ENCODE measurements at places on chromosomes 13 and 19. TPM values are rescaled to one million over a fixed set of nuclear protein-coding genes. Genes with fewer than 3 reads are reported as not detected.

- no peak overlapping the region for H3K27ac ChIP-seq
- H3K4me1 ChIP-seq = no peaks in the 10 kb centered on the region
- DNase-seq = no peak
- H3K36me3 ChIP-seq = no peaks in the 10 kb centered on the region
- no peak overlapping the region for H3K4me3 ChIP-seq
These were observed 185.3 kb upstream of the MIR17HG start for GRCh38 chr13:91162180-91162579.

ZNF607 gene
- total RNA-seq = 4.9 TPM

DNA sequence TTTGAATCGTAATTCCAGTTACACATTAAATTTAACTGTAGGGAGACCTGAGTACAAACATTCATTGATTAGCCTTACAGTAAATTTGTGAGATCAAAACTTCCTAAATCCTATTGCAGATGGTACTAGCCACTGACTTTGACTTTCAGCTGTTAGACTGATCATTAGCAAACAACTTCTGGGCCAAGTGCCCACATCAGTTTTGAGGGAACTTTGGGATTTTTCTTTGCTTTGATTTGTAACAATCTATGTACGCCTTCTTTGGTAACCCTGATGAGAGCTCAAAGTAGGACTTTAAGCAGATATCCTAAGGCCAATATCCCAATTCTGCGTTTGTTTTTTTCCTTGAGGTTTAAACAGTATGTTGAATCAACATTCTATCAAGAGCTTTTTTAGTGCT lies 131.5 kb downstream of the DLEU7 start:
- H3K27me3 ChIP-seq = no peaks in the 10 kb centered on the region
- peak overlapping the region; percentile 7 for H3K27ac ChIP-seq
- H3K4me1 ChIP-seq = no peaks in the 10 kb centered on the region
- no peak overlapping the region for H3K4me3 ChIP-seq

DNA sequence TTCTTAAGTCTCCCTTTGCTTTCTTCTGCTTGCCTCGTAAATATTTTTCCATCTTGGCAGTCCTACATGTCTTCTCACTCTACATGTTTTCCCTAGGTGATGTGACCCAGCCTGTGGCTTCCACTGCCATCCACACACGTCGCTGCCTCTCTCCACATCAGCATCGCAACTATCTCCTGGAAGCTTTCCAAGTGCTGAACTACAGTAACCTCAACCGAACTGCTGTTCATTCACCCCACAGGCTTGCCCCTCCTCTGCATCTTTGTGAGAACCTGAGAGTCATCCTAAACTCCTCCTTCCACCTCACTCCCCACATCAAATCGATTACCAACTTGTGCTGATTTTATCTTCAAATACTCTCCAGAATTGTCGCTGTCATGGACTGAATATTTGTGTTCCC lies 41.2 kb upstream of the USPL1 start:
- DNase-seq = no peak
- no peak overlapping the region for H3K27ac ChIP-seq
- no peaks in the 10 kb centered on the region for H3K36me3 ChIP-seq
- no peaks in the 10 kb centered on the region for H3K27me3 ChIP-seq
- no peak overlapping the region for H3K4me3 ChIP-seq
- no peaks in the 10 kb centered on the region for H3K4me1 ChIP-seq

GRCh38 chr13:100537486-100537885 lies 51.1 kb downstream of the GGACT start:
- H3K4me1 ChIP-seq = no peaks in the 10 kb centered on the region
- peak; percentile 10 for DNase-seq
- H3K36me3 ChIP-seq = no peaks in the 10 kb centered on the region

- peaks cover 1% of the 10 kb centered on the region for H3K36me3 ChIP-seq
- no peak overlapping the region for H3K4me3 ChIP-seq
- H3K4me1 ChIP-seq = no peaks in the 10 kb centered on the region
- no peaks in the 10 kb centered on the region for H3K27me3 ChIP-seq
- no peak overlapping the region for H3K27ac ChIP-seq
- DNase-seq = no peak
These were observed 19.6 kb downstream of the ALG5 start for GRCh38 chr13:36979361-36980050.

- H3K36me3 ChIP-seq = no peaks in the 10 kb centered on the region
- no peak overlapping the region for H3K27ac ChIP-seq
- H3K4me3 ChIP-seq = no peak overlapping the region
- DNase-seq = no peak
- no peaks in the 10 kb centered on the region for H3K27me3 ChIP-seq
- peaks cover 6% of the 10 kb centered on the region for H3K4me1 ChIP-seq
These were observed 44.2 kb upstream of the HOMER3 start for GRCh38 chr19:18985257-18985656.

DNA sequence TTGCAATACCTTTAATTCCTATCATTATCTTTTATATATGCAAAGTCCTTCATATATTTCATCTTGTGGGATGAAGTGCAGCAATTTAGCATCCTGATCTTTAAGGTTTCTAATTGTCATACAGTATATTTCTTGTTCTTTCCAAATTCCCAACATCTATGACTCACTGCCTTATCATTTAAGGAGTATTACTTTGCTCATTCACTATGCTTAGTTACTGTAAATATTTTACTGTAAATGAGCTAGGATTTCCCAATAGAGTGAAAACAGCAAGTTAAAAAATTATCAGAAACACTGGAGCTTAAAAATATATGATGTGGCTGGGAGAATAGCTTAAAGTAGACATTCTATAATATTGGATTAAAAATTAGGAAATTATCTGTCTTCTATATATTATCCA lies 69.9 kb downstream of the SLITRK6 start:
- H3K4me1 ChIP-seq = no peaks in the 10 kb centered on the region
- no peaks in the 10 kb centered on the region for H3K36me3 ChIP-seq

DNA sequence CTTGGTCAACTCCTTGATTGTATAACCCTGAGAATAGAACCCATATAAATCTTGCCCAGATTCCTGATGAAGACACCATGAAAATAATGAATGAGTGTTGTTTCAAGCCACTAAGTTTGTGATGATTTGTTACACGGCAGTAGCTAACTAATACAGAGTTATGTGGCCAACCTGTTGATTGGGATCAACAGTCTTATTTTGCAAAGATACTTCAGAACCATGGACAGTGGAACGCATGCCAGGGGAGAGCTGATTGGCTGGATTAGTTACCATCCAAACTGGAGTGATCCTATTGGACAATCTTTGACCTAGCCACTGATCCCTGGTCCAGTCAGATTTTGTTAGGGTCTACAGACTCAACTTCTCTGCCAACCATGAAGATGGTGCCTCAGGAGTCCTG lies 26.6 kb downstream of the CD70 start:
- no peaks in the 10 kb centered on the region for H3K36me3 ChIP-seq
- no peaks in the 10 kb centered on the region for H3K4me1 ChIP-seq
- H3K27ac ChIP-seq = no peak overlapping the region
- no peak overlapping the region for H3K4me3 ChIP-seq
- no peak for DNase-seq

GRCh38 chr13:90405301-90405700 lies 942.2 kb upstream of the MIR17HG start:
- H3K27ac ChIP-seq = no peak overlapping the region
- H3K4me3 ChIP-seq = no peak overlapping the region
- H3K4me1 ChIP-seq = no peaks in the 10 kb centered on the region
- H3K27me3 ChIP-seq = no peaks in the 10 kb centered on the region

CACNG6 gene
- total RNA-seq = not detected

GRCh38 chr19:57363688-57364181 lies 384 bp downstream of the TRAPPC2B start:
- no peak for DNase-seq
- H3K36me3 ChIP-seq = no peaks in the 10 kb centered on the region
- no peaks in the 10 kb centered on the region for H3K27me3 ChIP-seq

DNA sequence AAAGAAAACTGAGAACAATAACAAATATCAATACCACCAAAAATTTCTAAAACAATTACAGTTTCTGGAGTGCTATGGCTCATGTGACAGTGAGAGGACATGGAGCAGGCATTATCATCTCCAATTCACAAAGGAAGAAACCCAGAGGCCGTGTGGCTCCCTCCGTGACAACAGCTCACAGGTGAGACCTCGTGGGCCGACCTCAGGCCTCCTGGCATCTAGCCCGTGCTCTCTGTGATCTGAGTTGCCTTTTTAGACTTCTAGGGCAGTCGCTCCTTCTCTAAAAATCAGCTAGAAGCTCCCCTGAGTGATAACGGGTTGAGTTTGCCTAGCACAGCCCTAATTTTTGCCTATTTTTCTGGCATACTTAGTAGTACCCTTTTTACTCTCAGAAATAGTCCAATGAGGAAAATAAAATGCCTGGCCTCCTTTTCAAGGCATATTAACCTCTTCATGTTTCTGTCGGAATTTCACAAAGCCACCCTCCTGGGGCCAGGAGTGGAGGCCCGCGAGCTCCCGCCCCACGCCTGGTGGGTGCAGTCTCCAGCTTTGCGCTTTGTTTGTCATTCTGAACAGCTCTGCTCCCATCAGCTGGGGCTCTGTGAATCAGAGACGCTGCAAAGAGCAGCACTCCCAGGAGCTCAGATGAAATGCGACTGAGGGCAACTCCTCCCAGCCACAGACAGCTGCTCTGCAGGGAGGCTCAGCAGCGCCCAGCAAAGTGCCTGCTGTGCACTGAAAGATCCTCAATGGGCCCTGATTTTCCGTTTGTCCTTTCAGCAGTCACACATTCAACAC lies 292.5 kb downstream of the UQCRFS1 start:
- H3K36me3 ChIP-seq = no peaks in the 10 kb centered on the region
- H3K27me3 ChIP-seq = no peaks in the 10 kb centered on the region
- H3K27ac ChIP-seq = no peak overlapping the region
- no peak for DNase-seq

CAPN12 gene
- 5.7 TPM for total RNA-seq

GRCh38 chr13:111482806-111483620 lies 162.6 kb downstream of the TEX29 start:
- no peaks in the 10 kb centered on the region for H3K4me1 ChIP-seq
- H3K27ac ChIP-seq = no peak overlapping the region
- no peaks in the 10 kb centered on the region for H3K36me3 ChIP-seq
- DNase-seq = no peak
- no peak overlapping the region for H3K4me3 ChIP-seq

DNA sequence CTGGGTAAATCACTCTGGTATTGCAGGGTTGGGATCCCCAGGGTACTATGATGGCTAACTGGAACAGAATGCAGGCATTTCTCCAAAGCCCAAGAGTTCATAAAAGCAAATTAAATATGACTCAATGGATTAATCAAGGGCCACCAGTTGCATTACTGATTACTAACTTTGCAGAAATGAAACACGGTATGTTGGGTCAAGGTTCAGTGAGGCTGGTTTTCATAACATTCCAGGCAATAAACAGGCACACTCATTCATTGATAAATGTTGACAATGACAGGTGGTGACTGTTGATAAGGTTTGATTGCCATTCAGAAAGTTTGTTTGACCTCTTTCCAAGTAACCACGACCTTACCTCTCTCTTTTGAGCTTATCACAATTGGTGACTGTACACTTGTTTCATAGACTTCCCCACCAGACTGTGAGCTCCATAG lies 506 bp upstream of the AP1M1 start:
- no peaks in the 10 kb centered on the region for H3K27me3 ChIP-seq
- peaks cover 20% of the 10 kb centered on the region for H3K4me1 ChIP-seq
- peak overlapping the region; percentile 95 for H3K4me3 ChIP-seq
- no peaks in the 10 kb centered on the region for H3K36me3 ChIP-seq
- DNase-seq = no peak
- H3K27ac ChIP-seq = peak overlapping the region; percentile 83

DNA sequence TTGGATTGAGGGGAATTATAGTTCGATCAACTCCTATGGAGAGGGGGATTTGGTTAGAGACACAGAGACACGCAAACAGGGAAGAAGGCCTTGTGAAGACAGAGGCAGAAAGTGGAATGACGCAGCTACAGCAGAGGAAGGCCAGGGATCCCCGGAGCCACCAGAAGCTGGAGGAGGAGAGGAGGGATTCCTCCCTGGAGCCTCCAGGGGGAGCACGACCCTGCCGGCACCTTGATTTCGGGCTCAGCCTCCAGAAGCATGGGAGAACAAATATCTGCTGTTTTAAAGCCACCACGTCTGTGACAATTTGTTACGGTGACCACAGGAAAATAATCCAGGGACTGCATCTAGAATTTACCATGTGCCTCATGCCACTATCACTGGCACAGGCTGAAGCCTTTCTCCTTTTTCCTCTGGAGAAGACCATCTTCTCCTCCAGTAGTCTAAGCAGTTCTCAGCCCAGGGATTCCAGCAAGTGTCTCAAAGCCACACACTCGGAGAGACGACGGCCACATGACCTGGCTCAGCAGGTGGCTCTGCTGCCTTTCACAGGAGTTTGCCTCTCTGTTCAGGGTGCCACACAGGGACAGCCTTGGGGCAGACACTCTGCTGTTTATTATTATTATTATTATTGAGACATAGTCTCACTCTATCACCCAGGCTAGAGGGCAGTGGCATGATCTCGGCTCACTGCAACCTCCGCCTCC lies 39.9 kb upstream of the CCNE1 start:
- no peaks in the 10 kb centered on the region for H3K36me3 ChIP-seq
- H3K4me1 ChIP-seq = no peaks in the 10 kb centered on the region
- H3K27me3 ChIP-seq = no peaks in the 10 kb centered on the region
- H3K27ac ChIP-seq = no peak overlapping the region
- no peak overlapping the region for H3K4me3 ChIP-seq
- peak; percentile 33 for DNase-seq

PSG11 gene
- not detected for total RNA-seq

- no peaks in the 10 kb centered on the region for H3K36me3 ChIP-seq
- H3K4me3 ChIP-seq = no peak overlapping the region
- no peaks in the 10 kb centered on the region for H3K4me1 ChIP-seq
- H3K27me3 ChIP-seq = no peaks in the 10 kb centered on the region
- no peak overlapping the region for H3K27ac ChIP-seq
These were observed 35.8 kb downstream of the ZNF473 start for GRCh38 chr19:50061650-50062049.

SYNGR4 gene
- total RNA-seq = not detected

GRCh38 chr13:30570691-30571090 lies 47.0 kb upstream of the USPL1 start:
- no peak overlapping the region for H3K4me3 ChIP-seq
- DNase-seq = no peak
- H3K4me1 ChIP-seq = no peaks in the 10 kb centered on the region
- H3K27me3 ChIP-seq = no peaks in the 10 kb centered on the region
- H3K36me3 ChIP-seq = no peaks in the 10 kb centered on the region
- H3K27ac ChIP-seq = no peak overlapping the region

DNA sequence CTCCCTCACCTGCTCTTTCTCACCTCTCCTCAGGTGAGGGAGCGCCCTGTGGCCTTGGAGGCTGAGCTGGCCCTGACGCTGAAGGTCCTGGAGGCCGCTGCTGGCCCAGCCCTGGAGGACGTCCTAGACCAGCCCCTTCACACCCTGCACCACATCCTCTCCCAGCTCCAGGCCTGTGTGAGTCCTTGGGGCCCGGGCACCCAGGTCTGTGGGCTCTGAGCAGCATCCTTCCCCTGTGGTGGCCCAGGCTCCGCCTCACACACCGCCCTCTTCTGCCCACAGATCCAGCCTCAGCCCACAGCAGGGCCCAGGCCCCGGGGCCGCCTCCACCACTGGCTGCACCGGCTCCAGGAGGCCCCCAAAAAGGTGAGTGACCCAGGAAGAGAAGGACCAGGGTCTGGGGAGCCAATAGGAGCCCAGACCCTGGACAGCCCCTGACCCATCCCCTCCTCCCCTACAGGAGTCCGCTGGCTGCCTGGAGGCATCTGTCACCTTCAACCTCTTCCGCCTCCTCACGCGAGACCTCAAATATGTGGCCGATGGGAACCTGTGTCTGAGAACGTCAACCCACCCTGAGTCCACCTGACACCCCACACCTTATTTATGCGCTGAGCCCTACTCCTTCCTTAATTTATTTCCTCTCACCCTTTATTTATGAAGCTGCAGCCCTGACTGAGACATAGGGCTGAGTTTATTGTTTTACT lies 1.9 kb downstream of the IFNL1 start:
- DNase-seq = no peak
- H3K4me3 ChIP-seq = no peak overlapping the region
- H3K4me1 ChIP-seq = no peaks in the 10 kb centered on the region
